ENCODE measurements at places on chromosomes 6 and 20.

GRCh38 chr20:18999086-18999485 lies 185.5 kb downstream of the SCP2D1 start:
- no peak for DNase-seq

- no peak for DNase-seq
These were observed 47.5 kb downstream of the EYA4 start for GRCh38 chr6:133288662-133289061.

DNA sequence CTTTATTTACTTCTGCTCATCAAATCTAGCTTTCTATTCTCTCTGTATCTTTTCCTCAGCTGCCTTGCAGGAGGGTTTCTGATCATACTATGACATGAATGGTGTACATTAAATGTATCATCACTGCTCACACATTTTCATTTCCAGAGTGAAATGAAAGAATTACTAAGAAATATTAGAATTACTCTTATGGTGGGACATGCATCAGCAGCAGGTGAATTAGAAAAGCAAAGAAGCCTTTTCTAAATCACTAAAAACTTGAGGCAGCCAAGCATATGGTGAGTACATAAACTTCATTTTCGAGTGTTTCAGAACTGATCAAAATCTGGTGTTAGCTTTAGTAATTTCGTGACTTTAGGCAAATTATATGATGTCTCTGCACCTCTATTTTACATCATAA lies 23.6 kb downstream of the IL17A start:
- no peak for DNase-seq

GRCh38 chr6:132443206-132443605 lies 41.9 kb upstream of the MOXD1 start:
- no peak for DNase-seq

DNA sequence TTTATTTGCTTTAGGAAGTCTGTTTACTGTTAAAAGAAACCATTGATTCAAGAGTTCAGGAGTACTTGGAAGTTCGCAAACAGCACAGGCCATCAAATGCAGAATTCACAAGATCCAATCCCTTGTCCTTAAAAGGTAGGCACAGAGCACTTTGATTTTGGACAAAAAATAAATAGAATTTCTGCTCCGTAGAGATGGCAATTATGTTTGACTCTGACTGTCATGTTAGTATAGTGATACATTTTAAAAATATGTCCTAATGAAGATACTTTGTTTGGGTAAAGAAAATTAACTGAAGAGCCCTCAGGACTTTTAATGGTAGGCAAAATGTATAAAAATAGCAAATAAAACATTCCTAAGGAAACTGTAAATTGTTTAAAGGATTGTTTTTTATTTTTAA lies 113.1 kb downstream of the JAG1 start:
- DNase-seq = no peak

- DNase-seq = no peak
These were observed 4.3 kb upstream of the SYNDIG1 start for GRCh38 chr20:24465159-24465558.

DNA sequence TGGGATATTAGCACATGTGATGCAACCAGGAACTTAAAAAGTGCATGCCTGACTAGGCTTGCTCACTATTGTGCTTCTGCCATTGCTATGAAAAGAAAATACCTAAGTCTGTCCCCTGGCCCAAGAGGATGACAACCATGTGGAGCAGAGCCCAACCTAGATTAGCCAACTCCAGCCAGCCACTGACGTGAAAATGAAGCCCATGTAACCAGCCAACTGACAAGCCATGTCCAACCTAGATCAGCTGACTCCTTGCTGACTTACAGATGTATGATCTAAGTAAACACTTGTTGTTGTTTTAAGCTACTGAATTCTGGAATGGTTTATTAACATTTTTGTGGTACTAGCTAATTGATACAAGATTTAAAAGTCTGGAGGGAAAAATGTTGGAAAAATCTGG lies 47.5 kb downstream of the PIGU start:
- DNase-seq = no peak

- no peak for DNase-seq
These were observed 5.9 kb downstream of the SMAP1 start for GRCh38 chr6:70673601-70674000.

DNA sequence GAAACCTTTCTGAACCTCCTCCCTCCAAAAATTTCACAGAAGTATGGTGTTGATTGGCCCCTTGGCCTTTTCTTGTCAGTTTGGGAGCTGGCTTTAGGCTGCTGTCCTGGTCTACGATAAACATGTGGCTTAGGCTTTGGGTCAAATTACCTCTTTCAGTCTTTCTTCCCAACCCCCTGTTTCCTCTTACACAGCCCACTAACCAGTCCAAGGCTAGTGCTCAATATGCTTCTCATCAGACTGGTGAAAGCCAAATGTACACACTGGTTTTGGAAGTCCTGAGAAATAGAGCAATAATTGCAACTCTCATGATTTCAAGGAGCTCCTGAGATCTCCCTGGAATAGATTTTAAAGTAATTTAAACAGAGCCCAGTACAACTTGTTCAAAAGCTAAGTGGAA lies 933.7 kb upstream of the GJE1 start:
- no peak for DNase-seq

- no peak for DNase-seq
These were observed 68.9 kb upstream of the TULP1 start for GRCh38 chr6:35581633-35582032.

- DNase-seq = peak; percentile 56
These were observed 911 bp downstream of the CDK19 start for GRCh38 chr6:110814102-110815014.

- no peak for DNase-seq
These were observed 39.8 kb upstream of the RSPO3 start for GRCh38 chr6:127078669-127079068.

DNA sequence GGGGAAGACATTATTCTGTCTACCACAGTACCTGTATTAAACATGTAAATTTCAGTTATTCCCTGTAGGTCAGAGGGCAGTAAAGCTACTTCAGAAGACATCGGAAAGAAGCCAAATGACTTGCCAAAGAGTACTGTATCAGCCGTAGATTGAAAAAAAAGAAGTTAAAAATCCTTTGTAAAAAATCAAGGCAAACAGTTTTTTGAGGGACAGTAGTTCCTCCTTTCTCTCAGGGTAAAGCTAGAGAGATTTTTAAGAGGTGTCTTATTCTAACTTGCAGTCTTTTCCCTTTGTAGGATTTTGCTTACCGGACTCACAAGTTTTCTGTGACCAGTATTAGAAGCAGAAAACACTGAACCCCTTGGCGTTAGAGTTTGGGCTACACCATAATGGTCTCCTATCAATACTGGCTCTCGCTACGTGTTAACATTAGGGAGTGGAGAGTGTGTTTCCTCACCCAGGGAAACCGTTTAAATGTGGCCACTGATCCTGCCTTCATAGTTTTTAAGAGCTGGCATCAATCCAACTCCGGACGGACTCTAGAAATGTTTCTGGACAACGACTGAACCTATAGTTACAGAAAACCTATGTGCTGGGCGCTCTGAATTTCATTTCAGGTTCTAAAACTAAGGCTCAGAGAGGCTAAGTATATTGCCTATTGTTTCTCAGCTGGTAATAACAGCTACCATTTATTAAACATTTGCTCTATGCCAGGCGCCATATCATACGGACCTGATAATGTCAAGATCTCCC lies 1.3 kb upstream of the ASXL1 start:
- DNase-seq = peak; percentile 46

DNA sequence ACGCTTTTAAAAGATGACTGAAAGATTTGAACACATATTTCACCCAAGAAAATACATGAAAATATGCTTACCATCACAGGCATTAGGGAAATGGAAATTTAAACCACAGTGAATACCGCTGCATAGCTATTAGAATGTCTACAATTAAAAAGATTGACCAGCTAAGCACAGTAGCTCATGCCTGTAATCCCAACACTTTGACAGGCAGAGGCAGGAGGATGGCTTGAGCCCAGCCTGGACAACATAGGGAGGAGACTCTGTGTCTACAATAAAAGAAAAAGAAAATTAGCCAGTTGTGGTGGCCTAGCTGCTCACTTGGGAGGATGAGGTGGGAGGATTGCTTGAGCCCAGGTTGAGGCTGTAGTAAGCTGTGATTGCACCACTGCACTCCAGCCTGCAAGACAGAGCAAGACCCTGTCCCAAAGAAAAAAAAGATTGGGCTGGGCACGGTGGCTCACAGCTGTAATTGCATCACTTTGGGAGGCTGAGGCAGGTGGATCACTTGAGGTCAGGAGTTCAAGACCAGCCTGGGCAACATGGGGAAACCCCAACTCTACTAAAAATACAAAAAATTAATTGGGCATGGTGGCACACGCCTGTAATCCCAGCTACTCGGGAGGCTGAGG lies 163.7 kb upstream of the AKAP12 start:
- no peak for DNase-seq

GRCh38 chr20:56809668-56810067 lies 180.6 kb downstream of the TFAP2C start:
- DNase-seq = no peak

DNA sequence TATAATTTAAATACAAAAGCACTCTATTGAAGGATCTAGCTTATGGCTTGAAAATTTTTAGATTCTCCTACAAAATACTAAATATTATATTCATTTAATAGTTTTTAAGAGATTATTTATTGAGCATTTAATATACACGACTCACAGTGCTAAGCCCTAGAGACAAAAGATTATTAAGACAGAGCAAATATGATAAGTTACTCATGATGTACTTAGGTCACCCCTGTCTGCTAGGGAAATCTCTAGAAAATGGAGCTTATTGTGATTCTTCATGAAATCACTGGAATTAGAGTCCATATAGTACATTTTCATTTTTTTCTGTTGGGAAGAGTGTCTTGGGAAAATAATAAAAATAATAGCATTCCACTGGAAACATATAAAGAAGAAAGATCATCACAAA lies 37.8 kb downstream of the BEND6 start:
- no peak for DNase-seq

GRCh38 chr20:62339647-62340062 lies 27.5 kb downstream of the LAMA5 start:
- no peak for DNase-seq

DNA sequence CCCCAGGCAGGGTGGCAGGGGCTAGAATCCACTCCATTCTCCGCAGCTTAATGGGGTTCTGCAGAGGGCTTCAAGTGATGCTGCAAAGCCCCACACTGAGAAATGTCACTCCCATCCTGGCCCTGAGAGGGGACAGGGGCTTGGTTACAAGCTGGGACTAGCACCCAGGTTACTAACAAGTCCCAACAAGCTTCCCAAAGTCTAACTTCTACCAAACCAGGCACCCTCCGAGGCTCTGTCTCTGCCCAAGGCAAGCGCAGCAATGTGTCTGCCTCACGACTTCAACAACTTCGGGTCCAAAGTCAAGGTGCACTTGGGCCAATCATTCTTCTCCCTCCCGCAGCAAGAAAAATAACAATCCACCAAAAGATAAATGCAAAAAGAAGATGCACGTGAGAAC lies 45.6 kb downstream of the NFATC2 start:
- DNase-seq = no peak

DNA sequence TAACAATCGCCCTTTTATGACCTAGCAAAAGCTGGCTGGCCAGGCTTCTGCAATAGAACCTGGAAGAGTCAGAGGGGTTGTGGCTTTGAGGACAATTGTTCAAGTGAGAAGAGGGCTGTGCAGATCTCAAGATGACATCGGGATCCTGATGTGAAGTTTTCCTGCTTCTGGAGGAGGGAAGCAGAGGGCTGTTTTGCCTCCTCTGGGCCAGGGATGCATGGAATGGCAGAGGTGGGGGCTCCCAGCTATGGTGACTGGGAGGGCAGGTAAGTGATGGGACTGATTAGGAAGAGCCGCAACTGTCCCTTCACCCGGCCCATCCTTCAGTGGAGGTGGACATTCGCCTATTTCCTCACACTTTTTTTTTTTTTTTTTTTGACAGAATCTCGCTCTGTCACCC lies 43.4 kb upstream of the BLCAP start:
- DNase-seq = no peak

DNA sequence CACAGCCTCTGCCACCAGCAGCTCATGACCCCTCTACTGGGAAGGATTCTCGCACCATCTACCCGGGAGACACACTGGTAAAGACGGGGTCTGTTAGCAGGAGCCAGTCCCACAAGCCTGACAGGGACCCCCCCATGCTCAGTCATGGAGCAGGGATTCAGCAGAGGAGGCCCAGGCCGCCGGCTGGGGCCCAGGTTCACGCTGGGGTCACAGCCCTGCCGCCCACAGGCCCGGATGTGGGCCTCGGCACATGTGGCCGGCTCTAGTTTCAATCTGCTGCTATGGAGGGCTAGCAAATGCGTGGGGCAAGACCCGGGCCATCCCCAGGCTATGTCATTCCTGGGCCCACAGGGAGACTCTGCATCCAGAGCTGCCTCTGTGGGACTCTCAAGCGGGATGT lies 25.1 kb downstream of the PXDC1 start:
- DNase-seq = no peak

DNA sequence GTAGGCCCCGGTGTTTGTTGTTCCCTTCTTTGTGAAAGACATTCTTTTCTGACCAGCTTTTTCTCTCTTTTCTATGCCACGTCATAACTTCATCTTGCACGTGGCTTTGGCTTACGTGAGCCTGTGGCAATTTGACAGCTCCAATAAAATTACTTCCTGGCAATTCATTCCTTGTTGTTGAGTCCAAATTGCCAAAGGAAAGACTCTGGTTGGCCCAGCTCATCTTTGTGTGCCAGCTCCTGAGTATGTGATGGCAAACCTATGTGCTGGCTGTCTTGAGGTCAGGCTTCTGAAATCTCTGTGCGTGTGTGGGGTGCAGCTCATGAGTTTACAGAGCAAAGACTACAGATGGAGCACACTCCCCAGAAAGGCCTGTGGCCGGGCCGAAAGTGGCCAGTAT lies 272.5 kb upstream of the SGK1 start:
- no peak for DNase-seq

DNA sequence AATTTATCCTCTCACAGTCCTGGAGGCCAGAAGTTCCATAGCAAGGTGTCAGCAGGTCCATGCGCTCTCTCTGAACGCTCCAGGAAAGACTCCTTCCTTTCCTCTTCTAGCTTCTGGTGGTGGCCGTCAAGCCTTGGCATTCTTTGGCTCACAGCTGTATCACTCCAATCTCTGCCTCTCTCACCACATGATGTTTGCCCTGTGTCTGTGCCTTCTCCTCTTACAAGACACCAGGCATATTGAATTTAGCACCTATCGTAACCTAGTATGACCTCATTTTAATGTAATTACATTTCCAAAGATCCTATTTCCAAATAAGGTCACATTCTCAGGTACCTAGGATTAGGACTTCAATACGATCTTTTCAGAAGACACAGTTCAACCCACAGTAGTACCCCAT lies 428.5 kb downstream of the CD83 start:
- DNase-seq = no peak

- peak; percentile 86 for DNase-seq
These were observed 39.1 kb downstream of the ILRUN start for GRCh38 chr6:34657307-34657978.

DNA sequence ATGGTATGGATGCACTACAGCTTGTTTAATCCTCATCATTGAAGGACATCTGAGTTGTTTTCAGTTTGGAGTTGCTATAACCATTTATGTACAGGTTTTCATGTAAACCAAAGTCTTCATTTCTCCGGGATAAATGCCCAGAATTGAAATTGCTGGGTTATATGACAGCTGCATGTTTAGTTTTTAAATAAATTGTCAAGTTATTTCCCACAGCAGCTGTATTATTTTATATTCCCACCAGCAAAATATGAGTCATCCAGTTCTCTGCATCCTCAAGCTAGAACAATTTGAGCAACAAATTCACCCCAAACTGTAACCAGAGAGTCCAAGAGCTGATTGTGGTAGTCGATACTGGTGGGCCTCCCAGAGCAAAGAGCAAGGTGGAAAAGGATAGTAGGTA lies 161.0 kb upstream of the PRND start:
- DNase-seq = no peak

- no peak for DNase-seq
These were observed 39.3 kb upstream of the LOC128125822 start for GRCh38 chr6:63533026-63533425.

Data from dermis microvascular lymphatic vessel endothelial cell (primary cell).